ENCODE measurements at places on chromosomes 1 and 21.

GRCh38 chr1:207097871-207098324 lies 6.1 kb upstream of the C4BPA start:
- DNase-seq = no peak

DNA sequence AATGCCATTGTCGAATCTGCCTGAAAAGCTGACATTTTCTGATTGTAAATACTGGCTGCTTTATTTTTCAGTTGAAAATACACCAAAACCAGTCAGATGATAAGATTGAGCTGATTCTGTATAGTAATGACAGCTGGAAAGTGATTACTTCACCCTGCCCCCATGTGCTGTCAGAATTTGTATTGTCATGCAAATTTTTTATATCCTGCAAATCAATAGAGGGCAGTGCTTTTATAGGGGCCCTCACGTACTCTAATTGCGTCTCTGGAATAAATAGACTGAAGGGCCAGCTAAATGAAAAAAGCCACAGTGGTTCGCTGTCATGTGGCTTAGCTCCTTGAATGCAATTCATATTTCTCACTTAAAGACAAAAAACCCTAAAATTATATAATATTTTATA lies 208.6 kb downstream of the LHX8 start:
- no peak for DNase-seq

DNA sequence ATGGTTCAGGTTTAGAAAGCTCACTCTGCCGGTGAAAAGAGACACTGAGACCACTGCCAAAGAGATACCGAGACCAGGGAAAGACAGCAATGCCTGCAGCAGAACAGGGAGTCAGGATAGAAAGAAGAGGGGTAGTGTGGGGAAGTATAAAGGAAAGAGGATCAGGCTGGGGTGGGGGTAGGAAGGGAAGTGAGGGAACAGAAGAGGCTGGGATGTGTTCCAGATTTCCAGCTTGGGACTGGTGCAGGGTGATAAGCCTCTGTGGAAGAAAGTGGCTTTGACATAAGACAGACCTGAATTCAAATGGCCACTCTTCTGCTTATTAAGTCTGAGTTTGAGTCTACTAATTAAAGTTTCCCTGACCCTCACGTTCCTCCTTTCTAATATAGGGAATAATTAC lies 105.9 kb downstream of the PIK3R3 start:
- DNase-seq = no peak

DNA sequence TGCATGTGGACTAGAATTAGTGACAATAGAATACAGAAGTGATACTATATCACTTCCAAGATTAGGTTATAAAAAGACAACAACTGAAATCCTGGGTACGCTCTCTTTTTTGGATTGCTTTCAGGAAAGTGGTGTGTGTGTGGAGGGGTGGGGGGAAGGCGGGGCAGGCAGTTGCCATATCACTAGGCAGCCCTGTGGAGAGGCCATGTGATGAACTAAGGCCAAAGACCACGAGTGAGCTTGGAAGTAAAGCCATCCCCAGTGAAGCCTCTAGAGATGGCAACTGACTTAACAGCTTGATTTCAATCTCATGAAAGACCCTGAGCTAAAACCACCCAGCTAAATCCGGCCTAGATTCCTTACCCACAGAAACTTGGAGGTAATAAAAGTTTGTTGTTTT lies 6.2 kb upstream of the ASPM start:
- DNase-seq = no peak

DNA sequence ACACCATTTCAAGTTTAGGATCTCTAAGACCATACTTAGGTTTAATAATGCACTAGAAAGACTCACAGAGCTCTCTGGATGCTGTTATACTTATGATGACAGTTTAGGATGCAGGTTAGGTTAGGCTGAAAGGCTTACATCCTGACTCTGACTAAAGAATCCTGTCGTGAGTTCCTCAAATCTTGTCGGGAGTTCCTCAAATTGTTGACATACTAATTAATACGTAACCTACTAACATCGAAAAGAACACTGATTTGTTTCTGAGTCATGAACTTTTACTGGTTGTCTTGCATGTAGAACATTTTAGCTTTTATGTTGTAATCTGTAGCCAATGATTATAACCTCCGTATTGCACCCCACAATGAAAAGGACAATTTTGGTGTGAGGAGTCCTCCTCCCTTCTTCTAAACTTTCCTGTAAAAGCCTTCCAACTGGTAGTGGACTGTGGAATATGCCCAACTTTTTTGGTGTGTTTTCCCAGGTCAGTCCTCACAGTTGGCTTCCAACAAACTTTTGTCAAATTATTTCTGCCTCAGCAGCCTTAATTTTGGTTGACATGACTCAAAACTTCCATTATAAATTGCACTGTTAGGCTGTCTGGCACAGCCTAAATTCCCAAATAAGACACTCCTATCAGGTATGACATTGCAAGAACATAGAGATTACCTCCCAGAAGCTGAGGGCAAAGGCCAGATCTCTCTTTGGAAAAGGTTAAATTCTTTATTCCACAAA lies 107.9 kb upstream of the PALMD start:
- no peak for DNase-seq

GRCh38 chr1:40897513-40897912 lies 35.4 kb upstream of the CITED4 start:
- no peak for DNase-seq

GRCh38 chr1:161226759-161227158 lies 899 bp downstream of the TOMM40L start:
- no peak for DNase-seq

GRCh38 chr1:64511044-64511443 lies 41.1 kb downstream of the CACHD1 start:
- peak; percentile 2 for DNase-seq

DNA sequence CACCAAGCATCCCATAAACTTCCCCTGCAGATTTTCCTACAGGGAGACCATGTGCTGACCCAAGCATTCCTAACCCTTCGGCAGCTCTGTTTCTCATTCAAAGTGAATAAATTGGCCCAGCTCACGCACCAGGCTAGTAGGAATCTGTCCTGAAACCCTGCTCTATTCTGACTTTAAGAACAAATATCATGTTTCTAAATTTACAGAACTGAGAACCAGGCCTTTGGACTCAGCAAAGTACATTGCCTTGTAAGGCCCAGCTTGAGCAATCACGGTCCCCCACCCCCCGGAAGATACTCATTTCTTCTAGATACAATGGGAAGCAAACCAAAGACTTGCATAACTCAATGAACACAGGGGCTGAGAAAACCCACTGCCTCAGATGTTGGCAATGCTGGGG lies 160.1 kb upstream of the NFIA start:
- DNase-seq = no peak

GRCh38 chr1:200640963-200641401 lies 20.4 kb upstream of the KIF14 start:
- no peak for DNase-seq

GRCh38 chr1:174785510-174785909 lies 214.2 kb upstream of the CACYBP start:
- DNase-seq = no peak

GRCh38 chr1:234721476-234722269 lies 111.7 kb upstream of the IRF2BP2 start:
- DNase-seq = peak; percentile 31

DNA sequence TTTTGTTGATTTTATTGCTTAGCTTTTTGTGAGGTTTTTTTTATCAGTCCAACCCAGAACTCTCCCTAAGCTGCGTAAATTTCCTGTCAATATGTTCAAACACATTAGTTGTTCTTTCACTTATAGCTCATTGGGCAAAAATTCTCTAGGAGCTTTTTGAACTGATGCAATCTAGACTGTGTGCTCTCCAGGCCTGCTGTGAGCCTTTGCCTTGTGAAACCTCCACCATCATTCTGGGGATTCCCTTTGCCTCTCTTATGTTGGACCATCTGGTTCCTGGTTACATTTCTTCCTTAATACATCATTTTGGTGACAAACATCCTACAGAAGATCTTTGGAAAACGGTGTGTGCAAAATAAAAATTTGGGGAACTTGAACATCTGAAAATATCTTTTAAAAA lies 247.2 kb downstream of the LRRC7 start:
- no peak for DNase-seq

- DNase-seq = no peak
Observed at GRCh38 chr1:53633073-53633704, 105.8 kb downstream of the GLIS1 start.

DNA sequence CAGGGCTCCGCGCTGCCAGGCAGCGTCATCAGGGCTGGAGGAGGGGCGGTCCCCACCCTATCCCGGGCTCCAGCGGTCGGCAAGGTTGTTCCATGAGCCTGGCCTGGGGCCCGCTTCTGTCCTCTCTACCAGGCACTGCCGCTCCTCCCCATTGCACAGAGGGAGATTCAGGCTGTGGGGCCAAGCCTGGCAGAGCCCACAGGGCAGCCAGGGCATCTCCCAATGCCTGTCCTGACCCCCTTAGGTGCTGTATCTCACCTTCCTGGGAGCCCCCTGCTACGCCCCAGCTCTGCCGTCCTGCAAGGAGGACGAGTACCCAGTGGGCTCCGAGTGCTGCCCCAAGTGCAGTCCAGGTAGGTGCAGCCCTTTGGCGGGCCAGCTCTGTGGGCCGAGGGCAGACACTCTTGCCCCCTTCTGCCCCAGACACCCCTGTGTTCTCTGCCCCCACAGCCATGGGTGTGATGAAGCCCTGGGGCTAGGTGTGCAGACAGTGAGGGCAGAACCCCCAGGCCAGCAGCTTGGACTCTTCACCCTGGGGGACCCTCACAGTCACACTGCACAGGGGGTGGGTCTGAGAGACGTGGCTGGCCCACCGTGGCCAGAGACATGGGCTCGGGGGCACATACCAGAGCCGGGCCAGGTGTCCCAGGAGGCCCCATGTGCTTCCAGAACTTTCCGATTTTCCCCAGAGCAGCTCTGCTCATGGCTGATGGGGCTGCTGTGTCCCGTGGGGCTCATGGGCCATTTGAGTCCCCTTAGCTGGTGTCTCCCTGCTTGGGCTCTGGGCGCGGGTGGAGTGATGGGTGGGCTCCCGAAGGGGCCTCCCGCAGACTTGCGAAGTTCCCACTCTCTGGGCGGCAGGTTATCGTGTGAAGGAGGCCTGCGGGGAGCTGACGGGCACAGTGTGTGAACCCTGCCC lies 1.6 kb downstream of the TNFRSF14 start:
- DNase-seq = no peak
